GM13976 (cell line): ENCODE measurements at places on chromosomes 3 and 15.

DNA sequence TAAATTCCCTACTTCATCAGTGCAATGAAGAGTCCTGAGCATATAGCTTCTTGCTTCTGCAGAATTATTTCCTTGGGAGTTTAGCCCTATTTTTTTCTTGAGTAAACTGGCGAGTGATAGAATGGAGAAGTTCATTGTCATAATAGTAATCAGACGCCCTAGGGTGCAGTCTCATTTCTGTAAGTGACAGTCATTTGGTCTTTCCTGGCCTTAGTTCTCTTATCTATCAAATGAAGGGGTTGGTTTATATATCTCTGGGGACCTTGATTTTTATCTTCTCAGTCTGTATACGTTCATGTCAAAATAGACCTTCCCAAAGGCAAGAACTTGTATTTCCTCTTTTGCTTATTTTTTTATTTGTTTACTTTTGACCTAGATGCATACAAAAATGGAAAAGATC, 9.9 kb upstream of the ALPK3 start:
- no peak for DNase-seq

GRCh38 chr15:55998478-55998877, 5.1 kb upstream of the NEDD4 start:
- no peak for DNase-seq

DNA sequence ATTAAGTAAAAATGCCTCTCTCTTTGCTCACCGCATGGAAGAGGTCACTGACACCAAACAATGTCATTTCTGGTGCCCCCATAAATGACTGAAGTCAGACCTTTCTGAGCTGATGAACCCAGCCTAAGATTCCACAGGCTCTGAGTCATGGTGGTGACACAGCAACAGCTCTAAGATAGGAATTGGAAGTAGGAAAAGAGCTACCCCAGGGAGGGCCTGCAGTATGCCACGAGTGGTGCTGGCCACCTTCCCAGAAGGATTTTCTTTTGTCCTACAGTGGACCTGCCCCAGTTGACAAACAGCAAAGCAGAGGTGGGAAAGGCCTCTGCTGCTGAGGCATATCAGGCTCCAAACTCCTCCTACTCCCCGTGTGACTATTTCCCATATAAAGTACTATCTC, 208.1 kb downstream of the MINAR1 start:
- DNase-seq = no peak

DNA sequence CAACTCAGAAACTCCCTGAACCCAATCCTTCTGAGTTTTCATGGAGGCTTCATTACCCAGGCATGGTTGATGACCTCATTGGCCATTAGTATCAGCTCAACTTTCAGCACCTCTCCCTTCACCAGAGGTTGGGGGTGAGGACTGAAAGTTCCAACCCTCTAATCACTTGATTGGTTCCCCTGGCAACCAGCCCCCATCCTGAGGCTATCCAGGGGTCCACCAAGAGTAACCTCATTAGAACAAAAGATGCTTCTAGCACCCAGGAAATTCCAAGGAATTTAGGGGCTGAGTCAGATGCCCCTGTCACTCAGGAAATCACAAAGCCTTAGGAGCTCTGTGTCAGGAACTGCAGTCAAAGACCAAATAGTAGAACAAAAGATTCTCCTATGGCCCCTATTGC, 43.8 kb downstream of the ADAMTSL3 start:
- no peak for DNase-seq

- DNase-seq = no peak
Observed at GRCh38 chr3:179418610-179419009, 32.7 kb downstream of the GNB4 start.
